ENCODE measurements at places on chromosomes 2 and 18.
A peak's percentile ranks its signal among the peaks of the same experiment; 100 is the strongest.

DNA sequence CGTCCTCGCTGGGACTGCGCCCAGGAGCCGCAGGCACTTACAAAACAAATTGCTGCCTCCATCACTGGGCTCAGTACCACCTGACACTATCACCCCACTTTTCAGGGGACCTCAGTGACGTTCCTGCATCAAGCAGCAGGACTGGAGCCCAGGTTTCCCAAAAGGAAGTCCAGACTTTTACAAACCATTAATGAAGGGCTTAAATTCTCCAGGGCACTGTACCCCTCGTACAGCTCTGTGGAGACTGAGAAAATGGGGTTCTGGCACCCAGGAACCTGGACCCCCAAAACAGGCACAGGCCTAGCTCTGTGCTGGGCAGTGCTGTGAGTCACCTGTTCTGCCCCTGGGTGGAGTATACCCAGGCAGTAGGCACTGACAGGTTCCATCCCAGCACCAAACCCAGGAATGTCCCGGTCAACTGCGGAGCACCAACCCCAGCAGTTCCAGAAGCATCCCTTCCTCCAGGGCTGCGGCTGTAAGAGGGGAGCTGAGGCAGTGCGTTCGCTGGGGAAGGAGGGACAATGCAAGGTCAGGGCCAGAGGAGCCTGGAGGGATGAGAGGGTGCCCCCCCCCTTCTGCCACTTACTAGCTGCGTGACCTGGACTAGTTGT is 24.6 kb upstream of the NOTO start:
- DNase-seq = no peak

- peak; percentile 26 for DNase-seq
These were observed 321.0 kb upstream of the THSD7B start for GRCh38 chr2:136444323-136444722.

- peak; percentile 43 for DNase-seq
These were observed 325.4 kb upstream of the FIGN start for GRCh38 chr2:164061129-164061746.

- DNase-seq = no peak
These were observed 731.1 kb upstream of the ZNF804A start for GRCh38 chr2:183867206-183867605.

GRCh38 chr2:111897630-111897923 is 830 bp upstream of the MERTK start:
- DNase-seq = no peak

DNA sequence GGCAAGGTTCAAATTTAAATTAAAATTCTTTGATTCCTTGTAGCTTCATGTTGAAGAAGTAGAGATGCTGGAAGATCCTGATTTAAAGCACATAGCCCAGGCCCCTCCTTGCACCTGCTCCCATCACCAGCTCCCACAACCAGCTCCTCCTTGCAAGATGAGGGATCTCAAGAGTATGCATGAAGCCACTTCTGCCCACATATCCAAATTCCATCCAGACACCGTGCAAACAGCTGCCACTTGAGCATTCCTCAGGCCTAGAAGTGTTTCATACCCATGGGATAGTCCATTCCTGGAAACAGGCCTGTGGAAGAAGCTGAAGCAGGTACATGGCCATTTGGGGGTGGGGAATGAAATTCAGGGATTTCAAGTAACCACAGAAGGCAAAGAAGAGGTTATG is 32.4 kb upstream of the ITPRID2 start:
- no peak for DNase-seq

GRCh38 chr2:242011516-242011915 is 142.0 kb downstream of the RTP5 start:
- no peak for DNase-seq

- peak; percentile 83 for DNase-seq
These were observed 1.5 kb downstream of the RND3 start for GRCh38 chr2:150485871-150486538.

- peak; percentile 6 for DNase-seq
These were observed 36.1 kb downstream of the NHEJ1 start for GRCh38 chr2:219124381-219125110.

- DNase-seq = no peak
These were observed 17.7 kb downstream of the FIGN start for GRCh38 chr2:163717993-163718680.

GRCh38 chr18:70250781-70251180 is 38.1 kb upstream of the SOCS6 start:
- DNase-seq = no peak

DNA sequence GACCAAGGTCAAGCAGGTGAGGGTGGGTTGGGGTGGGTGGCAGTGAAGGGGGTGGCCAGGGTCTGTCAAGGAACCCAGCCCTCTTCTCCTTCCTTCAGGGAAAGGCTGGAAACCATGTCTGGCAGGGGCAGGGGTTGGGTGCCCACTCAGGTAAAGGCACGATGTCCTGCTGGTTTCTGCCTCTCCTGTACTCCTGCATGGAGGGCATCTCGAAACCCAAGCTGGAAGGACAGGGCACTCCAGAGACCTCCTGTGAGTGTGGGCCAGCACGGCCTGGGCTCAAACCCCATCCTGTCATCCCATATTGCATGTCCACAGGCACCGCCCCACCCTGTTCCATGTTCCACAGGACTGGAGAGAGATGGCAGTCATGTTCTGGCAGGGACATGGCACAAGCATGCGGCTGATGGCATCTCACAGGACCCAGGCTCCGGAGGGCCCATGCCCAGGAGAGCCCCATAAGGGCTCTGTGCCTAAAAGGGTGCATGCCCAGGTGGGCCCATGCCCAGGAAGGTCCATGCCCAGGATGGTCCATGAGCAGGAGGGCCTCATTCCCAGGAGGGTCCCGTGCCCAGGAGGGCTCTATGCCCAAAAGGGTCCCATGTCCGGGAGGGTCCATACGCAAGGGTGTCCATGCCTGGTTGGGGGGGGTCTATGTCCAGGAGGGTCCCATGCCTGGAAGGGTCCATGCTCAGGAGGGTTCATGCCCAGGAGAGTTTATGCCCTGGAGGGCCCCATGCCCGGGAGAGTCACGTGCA is 6.4 kb downstream of the GPR35 start:
- DNase-seq = no peak

- peak; percentile 98 for DNase-seq
These were observed 14.0 kb downstream of the TMEM127 start for GRCh38 chr2:96251721-96252292.

DNA sequence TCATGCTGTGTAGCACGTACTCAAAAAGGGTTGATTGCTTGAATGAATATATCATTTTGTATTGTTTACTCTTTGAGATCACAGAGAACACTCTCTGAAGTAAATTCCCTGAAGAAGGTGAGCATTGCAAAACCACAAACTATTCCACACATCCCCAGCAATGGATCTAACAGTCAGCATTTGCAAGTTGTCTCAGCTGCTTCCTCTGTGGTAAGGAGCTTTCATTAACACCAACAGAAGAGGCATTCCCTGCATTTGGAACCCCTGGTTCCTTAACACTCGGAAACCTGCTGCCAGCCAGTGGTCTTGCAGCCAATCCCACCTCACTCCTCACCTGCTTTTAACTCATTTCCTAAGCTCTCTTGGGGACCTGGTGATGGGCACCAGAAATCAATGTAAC is 108.4 kb downstream of the IRS1 start:
- peak; percentile 64 for DNase-seq

DNA sequence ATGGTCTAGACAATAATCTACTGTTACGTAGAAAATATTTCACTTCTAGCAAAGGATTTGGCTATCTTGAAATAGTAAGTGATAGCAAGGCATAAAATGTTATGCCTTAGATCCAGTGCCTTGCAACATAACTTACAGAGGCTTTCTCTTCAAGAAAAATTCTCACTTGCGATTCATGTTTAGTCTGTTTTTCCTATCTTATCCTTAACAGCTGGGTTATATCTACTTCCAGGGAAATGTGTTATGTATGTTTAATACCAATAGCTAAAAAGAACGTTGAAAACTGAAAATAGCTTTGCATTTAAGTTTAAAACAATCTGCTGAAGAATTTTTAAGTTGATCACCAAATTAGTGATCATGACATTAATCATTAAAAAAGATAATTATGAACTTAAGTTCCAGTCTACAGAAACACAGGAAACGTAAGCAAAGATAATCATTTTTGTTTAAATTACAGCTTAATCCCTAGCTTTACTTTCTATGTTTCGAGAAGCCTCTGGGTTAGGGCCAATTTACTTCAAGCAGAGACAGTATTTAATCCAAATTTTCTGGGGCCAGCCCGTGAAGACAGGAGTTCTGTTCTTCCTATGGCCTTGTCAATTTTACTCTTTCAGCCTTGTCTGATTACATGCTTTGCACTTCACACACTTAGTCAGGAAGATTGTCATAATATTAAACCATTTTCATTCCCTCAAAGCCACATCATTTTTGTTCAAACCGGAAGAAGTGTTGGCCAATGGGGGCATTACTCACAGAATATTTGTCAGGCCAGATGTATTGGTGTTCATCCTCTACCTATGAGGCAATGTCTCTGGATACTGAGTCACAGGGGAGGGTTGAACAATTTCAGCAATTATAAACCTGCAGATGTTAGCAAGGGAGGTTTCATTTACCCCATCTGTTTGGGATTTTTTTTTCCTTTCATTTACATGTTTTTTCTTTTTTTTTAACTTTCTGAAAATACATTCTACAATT is 1132.9 kb upstream of the ZEB2 start:
- DNase-seq = peak; percentile 58

DNA sequence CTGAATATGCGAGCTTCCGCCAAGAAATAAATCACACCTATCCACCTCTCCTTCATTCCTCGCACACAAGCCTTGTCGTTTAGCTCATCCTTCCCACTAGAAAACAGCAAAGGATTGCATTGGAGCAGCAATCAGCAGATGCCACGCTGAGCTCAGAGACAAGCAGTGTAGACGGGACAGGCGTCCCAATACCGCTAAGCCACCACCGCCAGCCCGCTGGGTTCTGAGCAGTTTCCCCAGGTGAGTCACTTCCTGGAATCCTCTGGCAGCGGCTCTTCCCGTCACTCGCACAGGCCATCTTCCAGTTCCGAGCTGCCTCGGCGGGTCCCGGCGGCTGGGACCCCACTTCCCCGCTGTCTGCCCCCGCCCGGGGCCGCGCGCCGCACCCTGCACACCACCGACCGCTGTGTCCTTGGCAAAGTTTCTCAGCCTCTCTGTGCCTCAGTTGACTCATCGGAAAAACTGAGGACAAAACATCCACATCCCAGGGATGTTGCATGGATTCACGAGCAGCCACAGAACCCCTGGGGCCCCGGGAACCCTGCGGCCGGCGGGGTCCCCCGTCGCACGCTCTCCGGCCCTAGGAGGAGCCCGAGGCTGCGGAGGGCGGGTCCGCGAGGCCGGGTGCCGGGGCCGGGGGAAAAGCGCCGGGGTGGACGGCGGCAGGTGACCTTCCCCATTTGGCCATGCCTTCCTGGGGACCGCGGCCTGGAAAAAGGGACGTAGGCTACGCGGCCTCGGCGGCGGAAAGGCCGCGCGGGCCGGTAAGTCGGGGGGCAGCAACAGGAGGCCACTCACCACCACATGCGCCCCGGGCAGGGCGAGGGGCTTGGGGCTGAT is 573 bp downstream of the KDSR start:
- peak; percentile 87 for DNase-seq

DNA sequence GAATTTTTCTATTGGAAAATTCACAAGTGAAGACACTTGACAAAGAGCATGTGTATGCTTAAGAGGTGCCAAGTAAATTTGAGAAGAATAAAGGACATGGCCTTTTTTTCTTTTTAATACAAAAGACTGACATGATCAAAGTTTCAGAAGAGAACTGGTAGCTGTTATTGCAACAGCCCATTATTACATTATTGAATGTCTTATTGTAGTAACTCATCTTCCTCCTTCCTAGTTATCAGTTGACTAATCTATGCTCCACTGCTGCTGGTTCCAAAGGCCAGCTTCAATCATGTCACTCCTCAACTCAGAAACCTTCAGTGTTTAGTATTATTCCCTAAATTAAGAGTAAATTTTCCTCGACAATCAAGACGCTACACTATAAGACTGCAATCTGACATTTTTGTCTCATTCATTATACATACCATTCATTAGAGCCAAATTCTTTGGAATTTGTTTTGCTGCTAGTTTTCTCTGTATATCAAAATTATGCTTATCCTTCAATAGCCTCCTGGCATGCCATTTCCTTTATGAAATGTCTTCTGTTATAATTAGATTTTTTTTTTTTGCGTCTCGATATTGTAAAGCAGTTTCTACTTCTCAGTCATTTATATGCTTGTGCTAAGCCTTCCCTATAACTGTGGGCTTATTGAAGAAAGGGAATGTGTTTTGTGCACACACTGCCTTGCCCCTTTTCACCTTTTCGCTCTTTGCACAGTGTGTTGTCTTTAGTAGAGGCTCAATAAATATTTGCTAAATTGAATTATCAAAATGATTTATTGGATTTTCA is 27.9 kb downstream of the ITGA4 start:
- DNase-seq = no peak

DNA sequence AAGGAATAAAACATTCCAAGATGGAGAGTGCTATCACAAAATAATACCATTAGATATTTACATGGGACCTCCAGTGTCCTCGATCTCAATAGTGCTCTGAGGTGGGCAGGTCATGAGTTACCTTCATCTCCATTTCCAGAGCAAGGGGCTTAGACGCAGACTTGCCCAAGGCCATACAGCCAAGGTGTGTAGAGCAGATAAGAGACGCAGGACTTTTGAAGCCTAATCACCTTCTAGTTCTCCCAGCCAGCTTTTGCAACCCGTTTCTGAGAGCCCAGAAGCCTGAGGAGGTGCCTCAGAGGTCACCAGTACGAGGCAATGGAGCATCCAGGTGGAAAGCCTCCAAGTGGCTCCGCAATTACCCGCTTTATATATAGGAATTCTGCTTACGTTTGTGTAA is 294.7 kb downstream of the LNPK start:
- no peak for DNase-seq

DNA sequence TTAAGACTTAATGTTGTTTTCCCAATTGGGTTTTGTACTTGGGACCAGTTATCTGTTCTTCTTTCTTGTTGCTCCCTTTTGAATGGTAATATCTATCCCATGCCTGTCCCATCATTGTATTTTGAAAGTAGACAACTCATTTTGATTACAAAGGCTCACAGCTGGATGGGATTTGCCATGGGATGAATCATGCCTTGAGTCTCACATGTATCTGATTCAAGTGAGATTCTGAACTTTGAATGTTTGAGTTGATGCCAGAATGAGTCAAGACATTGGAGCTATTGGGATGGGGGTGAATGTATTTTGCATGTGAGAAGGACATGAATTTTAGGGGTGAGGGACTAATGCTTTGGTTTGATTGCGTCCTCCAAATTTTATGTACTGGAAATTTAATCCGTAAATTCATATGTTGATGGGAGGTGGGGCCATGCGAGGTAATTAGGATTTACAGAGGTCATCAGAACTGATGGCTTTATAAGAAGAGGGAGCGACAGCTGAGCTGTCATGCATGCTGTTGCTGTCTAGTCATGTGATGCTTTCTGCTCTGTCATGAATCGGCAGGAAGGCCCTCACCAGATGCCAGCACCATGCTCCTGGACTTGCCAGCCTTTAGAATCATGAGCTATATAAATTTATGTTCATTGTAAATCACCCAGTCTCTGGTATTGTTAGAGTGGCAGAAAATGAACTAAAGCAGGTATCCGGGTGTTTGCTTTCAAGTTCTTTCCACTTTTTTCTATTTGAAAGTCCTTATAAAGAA is 741.3 kb upstream of the RAB6C start:
- DNase-seq = peak; percentile 10

- DNase-seq = peak; percentile 77
These were observed 360.3 kb upstream of the SPHKAP start for GRCh38 chr2:228541789-228542188.
